Cardiac muscle cell (in vitro differentiated cells and primary cell): ENCODE measurements at places on chromosomes 4 and X.

DNA sequence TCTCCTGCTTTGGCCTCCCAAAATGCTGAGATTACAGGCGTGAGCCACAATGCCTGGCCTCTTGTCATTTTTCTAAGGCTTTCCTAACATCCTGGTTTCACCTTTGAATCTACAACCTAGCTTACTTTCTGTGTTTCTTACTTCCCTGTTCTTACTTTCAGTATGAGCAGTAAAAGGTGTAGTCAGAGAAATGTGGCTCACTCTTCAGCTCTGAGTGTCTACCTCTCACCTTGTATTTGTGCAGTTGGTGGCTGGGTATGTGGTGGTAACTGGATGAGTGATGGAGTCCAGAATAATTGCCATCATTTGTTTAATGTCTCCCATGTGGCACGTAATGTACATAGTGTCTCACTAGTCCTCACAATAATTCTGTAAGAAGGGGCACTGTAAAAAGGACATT lies 19.1 kb upstream of the CXCL11 start:
- H3K4me3 ChIP-seq: no peak overlapping the region
- no peak for DNase-seq
- no peaks in the 10 kb centered on the region for H3K4me1 ChIP-seq

GRCh38 chr4:67762086-67762485 lies 7.9 kb upstream of the GNRHR start:
- no peak overlapping the region for H3K4me3 ChIP-seq
- DNase-seq: peak; percentile 69
- H3K36me3 ChIP-seq: no peaks in the 10 kb centered on the region
- peaks cover 8% of the 10 kb centered on the region for H3K4me1 ChIP-seq

GRCh38 chr4:3656416-3657356 lies 109.5 kb upstream of the ADRA2C start:
- H3K36me3 ChIP-seq: no peaks in the 10 kb centered on the region
- no peaks in the 10 kb centered on the region for H3K4me1 ChIP-seq
- no peaks in the 10 kb centered on the region for H3K27me3 ChIP-seq
- H3K27ac ChIP-seq: no peak overlapping the region
- no peak for DNase-seq

DNA sequence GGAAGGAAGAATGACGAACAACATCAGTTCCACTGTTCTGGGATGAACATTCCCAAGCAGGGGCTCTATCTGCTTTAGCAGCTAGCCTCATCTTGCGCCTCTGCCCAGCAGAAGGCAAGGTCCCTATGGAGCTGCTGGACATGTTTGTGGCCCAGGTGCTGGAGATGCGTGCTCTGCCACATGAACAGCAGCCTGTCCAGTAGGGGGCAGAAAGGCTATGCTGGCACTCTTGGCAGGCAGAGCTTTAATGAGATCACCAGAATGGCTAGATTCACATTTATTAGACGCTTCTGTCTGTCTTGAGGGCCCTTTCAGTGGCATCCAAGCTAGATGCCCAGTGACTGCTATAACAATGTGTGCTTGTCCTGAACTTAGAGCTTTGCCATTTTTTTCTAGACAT lies 1826.0 kb downstream of the STIM2 start:
- H3K4me1 ChIP-seq: no peaks in the 10 kb centered on the region
- DNase-seq: peak; percentile 32
- H3K36me3 ChIP-seq: no peaks in the 10 kb centered on the region
- no peak overlapping the region for H3K27ac ChIP-seq
- no peaks in the 10 kb centered on the region for H3K27me3 ChIP-seq

- H3K27ac ChIP-seq: no peak overlapping the region
- no peak overlapping the region for H3K4me3 ChIP-seq
These were observed 33.8 kb upstream of the MAMLD1 start for GRCh38 chrX:150329282-150329681.
